AG09319 (cell line): ENCODE measurements at places on chromosomes 2 and 18.

- no peak for DNase-seq
These were observed 463 bp upstream of the CABYR start for GRCh38 chr18:24138409-24138788.

- DNase-seq: no peak
These were observed 1.7 kb downstream of the OBSL1 start for GRCh38 chr2:219569635-219570034.

DNA sequence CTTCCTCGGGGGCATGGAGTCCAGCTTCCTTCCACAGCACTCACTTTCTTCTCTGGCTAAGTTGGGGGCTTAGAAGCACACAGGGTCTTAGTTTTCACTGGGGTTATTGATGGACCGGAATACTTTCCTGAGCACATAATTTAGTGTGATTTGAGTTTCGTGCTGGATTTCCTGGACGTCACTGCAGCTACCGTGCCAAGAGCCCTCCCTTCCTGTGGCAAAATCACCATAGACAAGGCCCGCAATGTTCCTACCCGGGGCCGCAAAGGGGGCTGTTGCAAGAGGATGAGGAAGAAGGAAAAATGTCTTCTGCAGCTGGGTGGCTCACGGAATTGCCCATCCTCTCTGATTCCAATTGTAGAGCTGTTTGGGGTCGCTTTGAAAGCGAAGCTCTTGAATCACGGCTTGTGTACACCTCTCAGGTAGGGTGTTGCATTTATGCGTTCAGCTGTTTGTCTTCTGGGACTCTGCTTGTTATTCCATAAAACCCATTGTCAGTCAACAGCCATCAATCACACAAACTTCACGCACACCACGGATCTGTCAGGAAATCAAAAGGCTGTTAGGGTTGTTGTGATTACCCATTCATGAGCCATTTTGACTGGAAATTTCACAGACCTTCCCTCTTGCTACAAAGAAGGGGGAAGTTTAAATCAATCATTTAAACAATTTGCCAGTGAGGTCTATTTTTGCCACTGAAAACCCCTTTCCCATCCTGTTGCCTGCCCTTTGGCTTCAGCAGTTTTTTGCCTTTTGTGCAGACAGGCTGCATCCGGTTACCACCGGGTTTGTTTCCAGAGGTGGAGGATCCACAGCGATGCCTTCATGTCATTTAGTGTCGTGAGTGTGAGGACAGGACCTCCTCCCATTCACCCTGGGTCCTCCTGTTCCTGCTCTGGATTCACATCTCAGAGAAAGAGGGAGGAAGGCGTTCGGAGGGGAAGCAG lies 36.0 kb downstream of the SMIM21 start:
- no peak for DNase-seq

- no peak for DNase-seq
These were observed 78.2 kb downstream of the FBXO15 start for GRCh38 chr18:74069178-74070050.

DNA sequence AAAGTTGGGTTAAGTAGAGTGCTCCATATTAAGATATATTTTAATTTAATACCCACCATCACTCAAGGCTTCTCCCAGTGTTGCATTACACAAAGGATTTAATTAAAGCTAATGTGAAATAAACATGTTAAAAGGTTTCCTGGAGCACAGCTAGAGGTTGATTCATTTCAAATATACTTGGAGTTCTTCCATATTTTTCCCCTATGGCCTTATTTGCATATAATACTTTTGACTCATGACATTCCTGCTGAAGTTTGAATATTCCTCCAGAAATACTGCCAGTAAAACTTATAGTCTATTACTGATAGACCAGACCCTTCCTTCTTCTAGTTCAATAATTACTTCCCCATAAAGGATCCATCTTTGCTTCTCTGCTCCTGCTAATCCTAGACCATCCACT lies 227.5 kb downstream of the GULP1 start:
- no peak for DNase-seq

GRCh38 chr18:22422909-22423548 lies 5.3 kb upstream of the CTAGE1 start:
- DNase-seq: no peak

GRCh38 chr2:24182507-24182906 lies 7.7 kb downstream of the FAM228A start:
- no peak for DNase-seq

- no peak for DNase-seq
These were observed 299.1 kb downstream of the PRKCE start for GRCh38 chr2:45950606-45951005.

DNA sequence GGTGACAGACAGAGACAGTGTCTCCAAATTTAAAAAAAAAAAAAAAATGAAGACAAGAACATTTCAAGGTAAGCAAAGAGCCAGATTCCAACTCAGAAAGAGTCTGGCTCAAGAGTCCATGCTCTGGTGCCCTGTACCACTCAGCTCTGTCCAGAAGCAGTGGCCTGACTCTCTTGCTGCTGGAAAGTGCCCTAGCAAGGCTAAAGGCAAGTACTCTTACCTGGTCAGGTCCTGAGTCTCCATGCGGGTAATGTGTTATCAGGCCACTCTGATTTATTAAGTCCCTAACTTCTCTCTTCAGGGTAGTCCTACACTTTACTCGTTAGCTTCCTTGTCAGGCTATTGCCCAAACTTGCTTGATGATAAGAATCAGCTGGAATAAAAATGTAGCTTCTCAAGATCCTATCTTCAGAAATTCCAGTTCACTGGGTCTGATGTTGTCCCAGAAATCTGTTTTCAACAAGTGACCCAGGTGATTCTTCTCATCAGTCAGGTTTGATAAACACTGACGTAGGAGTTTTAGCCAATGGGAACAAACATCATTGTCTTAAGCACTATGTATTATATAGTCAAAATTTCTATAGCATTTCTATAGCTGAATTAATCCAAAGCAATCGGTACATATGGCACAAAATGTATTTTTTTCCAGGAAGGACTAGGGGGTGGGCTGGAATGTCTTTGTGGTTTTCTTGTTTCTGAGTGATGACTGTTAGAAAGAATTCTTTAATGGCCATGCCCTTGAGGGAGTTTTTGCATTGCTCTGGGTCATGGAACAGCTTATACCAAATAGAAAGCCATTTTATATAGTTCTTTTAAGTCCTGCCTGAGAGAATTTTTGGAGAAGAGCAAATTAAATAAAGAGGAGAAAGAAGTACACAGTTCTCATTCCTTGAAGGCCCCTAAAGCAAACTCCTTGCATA lies 139.9 kb upstream of the DNMT3A start:
- no peak for DNase-seq

GRCh38 chr18:12571630-12572029 lies 86.3 kb downstream of the SPIRE1 start:
- DNase-seq: no peak

GRCh38 chr18:36490897-36491296 lies 193.4 kb downstream of the FHOD3 start:
- DNase-seq: no peak

- DNase-seq: no peak
These were observed 110.2 kb upstream of the NOSTRIN start for GRCh38 chr2:168692132-168692744.

DNA sequence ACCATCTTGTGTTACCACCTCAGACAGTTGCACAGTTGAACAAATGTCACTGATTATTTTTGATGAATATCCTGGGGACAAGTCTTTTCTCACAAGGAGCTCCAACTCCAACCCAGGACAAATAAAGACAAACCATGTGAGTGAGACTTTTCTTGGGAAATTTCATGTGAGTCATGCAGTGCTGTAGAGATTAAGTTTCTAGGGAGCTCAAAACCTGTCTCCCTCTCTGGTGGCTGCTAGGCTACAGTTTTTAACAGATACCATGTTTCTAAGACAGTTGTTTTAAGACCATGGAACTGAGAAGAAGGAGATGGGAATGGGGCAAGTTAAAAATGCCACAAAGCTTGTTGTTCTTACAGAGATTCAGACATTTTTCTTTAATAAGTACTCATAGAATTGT lies 255.5 kb downstream of the RIT2 start:
- DNase-seq: no peak
